GM03348 (cell line): ENCODE measurements at places on chromosomes 3 and 15.
A peak's percentile ranks its signal among the peaks of the same experiment; 100 is the strongest.

GRCh38 chr15:99165020-99165790, 60.3 kb downstream of the SYNM start:
- DNase-seq: no peak

- no peak for DNase-seq
Observed at GRCh38 chr15:81013396-81013929, 12.7 kb downstream of the TLNRD1 start.

- DNase-seq: no peak
Observed at GRCh38 chr15:85104584-85104983, 122.9 kb downstream of the PDE8A start.

DNA sequence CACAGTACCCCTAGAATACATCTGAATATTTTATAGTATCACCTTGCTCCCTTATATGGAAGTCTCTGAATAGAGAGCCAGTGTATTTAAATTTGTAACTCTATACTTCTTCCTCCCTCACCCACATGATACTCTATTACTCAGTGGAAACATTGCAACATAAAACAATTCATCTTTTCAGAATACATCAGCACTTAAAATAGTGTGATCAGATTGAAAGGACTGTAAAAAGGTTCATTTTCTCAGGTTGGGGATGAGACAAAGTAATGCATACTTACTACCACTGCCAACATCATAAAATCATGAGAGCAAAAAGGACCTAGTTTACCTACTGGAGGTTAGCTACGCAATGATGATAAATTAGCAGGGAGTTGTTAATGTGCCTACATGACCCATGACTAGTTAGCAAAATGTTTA, 13.8 kb upstream of the THRB start:
- peak; percentile 51 for DNase-seq

GRCh38 chr3:27567251-27567650, 83.1 kb upstream of the SLC4A7 start:
- DNase-seq: no peak

- no peak for DNase-seq
Observed at GRCh38 chr3:173568623-173569022, 171.1 kb downstream of the NLGN1 start.

DNA sequence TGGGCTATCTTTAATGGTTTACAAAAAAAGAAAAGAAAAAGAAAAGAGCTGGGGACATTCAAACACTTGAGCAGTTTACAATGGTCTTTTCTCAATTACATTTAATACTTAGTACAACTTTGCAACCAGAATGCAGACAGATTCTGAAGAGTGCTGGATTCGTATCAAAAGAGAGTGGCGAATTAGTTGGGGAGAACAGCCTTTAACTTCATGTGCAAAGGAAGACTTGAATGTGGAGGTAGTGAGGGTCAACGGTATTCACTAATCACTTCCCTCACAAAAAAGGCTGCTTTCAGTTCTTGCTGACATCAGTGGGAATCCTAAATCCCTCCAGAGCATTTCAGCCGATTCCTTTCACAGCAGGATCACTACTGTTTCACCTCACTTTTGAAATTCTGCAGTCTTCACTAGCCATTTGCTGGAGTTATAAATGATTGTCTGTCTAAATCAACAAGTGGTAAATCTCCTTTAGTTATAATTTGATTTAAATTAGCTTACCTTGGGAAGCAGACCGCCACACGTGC, 323.0 kb upstream of the SEMA6D start:
- DNase-seq: no peak

DNA sequence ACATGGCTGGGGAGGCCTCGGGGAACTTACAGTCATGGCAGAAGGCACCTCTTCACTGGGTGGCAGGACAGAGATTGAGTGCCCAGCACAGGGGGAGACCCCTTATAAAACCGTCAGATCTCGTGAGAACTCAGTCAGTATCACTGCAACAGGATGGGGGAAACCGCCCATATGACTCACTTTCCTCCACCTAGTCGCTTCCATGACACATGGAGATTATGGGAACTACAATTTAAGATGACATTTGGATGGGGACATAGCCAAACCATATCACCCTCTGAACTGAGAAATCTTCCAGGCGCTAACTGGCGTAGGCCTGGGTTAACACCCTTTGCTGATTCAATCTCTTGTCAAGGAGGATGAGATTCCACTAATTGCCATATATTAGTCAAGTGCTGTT, 392.3 kb downstream of the FEZF2 start:
- DNase-seq: no peak

- peak; percentile 53 for DNase-seq
Observed at GRCh38 chr15:60859996-60860494, 369.1 kb downstream of the RORA start.

GRCh38 chr3:101279765-101280385, 40.5 kb downstream of the IMPG2 start:
- no peak for DNase-seq

DNA sequence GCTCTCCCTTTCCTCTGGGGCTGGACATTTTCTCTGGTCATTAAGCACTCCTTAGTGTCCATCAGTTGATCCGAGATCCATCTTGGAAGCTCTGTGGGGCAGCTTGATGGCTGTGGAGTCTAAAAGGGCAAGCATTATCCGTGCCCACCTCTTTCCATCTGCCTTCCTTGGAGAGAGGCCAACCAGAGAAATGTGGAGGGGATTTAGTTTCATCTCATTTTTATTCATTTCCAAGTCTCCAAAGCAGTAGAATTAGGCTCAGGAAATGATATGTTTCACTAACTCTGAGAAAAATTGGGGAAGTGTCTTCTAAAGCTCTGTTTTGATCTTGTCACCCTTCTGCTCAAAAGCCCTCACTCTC, 95.9 kb upstream of the KLHL25 start:
- DNase-seq: no peak

- no peak for DNase-seq
Observed at GRCh38 chr3:189419038-189419437, 212.2 kb upstream of the TP63 start.

GRCh38 chr3:152147748-152148147, 121.0 kb upstream of the MBNL1 start:
- no peak for DNase-seq

DNA sequence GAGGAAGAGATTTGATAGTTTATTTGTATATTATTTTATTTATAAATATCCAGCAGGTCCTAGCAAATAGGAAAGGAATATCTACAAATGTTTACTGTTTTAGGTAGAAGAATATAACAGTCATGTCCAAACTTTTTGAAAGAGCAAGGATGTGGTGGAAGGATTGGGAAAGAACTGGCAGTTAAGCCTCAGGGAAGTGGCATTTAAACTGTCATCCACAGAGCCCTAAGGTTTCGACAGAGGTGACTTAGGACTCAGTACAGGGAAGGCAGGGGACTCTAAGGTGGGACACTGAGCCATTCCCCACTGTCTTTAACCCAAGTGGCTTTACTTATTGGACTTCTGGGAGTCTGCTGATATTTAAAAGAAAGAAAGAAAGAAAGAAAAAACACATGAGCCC, 11.8 kb upstream of the TMEM87A start:
- no peak for DNase-seq

DNA sequence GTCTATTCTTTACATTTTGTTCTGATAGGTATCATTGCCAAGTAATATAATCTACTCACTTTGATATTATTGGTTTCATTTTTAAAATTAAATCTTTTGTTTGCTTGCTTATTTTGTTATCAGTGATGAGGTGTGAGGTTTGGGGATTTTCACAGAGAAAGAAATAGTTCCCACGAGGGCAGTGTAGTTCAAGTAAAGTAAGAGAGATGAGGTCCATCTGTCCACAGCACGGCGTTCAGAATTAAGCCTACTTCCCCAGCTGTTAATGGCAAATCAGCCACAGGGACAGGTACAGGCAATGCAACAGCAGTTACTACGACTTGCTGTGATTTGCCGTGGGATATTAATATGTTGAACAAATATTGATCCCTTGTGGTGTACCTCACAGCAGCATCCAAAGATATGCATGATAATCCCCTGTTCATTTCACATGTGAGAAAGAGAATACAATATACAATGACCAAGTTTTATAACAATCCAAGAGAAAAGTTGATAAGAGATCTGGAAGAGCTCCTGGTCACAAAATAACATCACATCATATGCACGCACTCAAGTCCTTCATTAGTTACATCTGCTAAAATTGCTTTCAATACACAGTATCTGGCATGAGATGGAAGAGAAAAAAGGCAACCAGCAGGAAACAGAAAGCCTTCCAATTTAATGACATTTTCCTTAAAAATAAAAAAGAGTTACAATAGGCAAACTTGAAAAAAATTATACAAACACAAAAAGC, 131.6 kb downstream of the TUSC7 start:
- no peak for DNase-seq

- no peak for DNase-seq
Observed at GRCh38 chr3:61333192-61333961, 82.1 kb upstream of the FHIT start.

GRCh38 chr15:40301467-40302179, 6.1 kb downstream of the PLCB2 start:
- DNase-seq: no peak

DNA sequence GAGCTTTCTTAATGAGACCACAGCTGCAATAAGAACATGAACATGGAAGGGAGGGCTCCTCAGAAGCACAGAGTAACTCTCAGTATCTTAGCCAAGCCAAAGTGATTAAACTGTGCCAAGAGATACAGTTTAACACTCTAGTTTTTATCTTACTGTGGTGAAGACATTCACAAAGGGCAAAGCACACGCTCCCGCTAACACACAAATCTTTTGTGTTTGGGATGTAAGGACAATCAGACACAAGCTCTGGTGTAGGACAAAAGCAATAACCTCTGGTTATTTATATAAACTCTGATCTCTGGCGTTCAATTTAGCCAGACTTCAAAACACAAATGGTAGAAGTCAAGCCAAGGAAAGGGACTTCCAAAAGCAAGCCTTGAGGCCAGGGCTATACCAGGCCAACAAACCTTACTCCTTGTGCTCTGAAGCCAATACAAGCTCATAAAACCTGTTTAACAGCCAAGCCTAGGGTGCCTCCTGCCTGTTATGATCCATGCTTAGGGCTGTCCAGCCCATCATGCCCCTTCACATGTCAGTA, 27.8 kb downstream of the DPH3 start:
- no peak for DNase-seq

GRCh38 chr15:58555162-58556027, 123.6 kb downstream of the LIPC start:
- DNase-seq: no peak

GRCh38 chr15:96268442-96269204, 61.9 kb upstream of the NR2F2 start:
- DNase-seq: no peak

DNA sequence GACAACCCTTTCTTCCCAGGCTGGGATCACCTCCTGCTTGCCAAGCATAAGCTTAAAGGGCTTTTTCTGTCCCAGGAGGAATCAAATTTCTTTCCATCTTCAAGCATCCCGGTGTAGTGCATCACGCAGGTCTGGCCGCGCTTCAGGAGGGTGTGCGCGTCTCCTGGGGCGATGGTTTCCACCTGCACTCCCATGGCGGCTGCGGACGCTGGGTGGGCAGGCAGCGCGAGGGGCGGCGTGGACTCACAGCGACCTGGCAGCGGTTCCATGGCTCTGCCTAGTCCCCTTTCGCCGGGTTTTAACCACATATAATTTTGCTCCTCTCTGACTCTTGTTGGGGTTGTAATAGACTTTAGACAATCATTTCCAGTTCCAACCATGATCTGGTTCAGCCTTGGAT, 10.6 kb upstream of the TM4SF4 start:
- no peak for DNase-seq

DNA sequence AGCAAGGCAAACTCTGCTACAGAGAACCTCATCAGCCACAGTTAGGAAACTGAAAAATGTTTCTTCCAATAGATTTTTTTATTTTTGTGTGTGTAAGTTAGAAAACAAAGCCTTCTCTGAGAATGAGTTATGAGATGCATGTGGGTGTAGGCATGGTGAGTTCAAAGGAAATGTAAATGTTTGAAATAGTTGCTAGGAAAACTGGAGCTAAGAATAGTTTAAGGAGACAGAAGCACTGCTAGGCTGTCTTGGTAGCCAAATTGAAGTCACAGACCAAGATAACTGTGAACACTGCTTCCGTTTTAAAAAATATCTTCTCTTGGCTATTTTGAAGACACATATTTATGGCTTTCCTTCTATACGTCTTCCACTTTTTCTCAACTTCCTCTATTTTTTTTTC, 1501.2 kb upstream of the CADM2 start:
- no peak for DNase-seq

DNA sequence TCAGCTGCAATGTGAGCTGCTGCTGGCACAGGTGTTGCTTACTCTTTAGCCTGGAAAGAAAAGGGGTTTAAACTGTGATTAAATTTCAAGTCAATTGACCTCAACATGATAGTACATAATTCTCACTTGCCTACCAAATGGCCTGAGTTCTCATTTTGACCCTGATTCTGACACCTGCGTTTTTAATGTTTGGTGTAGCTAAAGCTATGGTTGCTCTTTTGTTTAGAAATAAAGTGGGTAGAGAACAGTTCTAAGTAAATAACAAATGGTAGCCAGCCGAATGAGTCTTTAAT, 100.8 kb upstream of the SOX2 start:
- no peak for DNase-seq

- DNase-seq: peak; percentile 82
Observed at GRCh38 chr3:38454884-38455638, 1.4 kb downstream of the ACVR2B start.

DNA sequence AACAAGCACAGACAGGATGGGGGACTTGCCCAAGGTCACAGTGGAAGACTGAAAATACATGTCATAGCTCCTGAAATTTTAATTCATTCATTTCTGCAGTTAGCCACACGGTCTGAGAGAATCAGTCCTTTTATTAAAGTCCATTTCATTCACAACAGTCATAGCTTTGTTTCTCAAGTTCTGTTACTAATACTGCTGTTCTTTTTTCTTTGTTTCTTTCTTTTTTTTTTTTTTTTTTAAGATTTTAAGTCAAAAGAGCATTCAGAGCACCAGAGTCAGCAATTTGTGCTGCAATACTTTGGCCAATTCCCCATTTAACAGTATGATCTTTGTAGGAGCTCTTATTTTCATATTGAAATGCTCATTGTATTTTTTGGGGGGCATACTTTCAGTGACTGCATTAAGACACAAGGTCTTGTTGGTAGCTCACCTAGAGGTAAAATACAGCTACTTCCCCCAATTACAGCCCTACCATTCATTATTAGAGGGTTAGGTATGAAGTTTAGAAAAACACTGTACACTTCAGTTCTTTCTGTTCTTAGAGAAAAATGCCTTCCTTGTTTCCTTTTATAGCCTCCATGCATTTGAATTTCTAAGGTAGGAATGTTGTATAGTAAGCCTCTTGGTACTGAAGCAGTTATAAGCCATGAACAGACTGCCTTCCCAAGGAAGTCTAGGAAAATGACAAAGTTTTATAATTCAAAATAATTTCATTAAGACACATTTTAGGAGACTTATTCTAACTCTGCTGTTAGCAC, 9.6 kb downstream of the GALK2 start:
- DNase-seq: no peak

DNA sequence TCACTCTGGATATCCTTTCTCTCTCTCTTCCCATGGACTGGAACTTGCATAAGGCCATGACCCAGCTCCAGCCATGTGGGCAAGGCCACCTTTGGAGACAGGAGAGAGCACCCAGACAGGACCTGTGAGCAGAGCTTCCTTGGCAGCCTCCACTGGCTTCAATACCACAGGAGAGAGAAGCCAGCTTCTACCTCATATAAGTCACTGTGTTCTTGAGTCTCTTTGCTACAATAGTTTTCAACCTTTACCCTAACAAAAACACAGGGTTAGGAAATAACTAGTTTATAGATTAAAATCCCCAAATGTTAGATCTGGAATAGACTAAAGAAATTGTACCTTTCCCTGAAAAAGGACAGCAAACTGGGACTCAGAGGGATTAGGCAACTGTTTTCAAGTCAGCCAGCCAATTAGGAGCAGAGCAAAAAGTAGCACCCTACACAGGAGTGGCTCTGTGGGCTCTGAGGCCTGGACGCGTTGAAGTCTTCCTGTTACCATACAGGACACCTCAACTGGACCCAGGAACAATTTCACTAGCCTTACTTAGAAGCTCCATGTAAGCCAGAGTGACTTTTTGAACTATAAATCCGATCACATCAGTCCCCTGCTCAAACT, 211.5 kb upstream of the ICE2 start:
- no peak for DNase-seq
